ENCODE measurements at places on chromosomes 2 and 18. TPM values are rescaled to one million over a fixed set of nuclear protein-coding genes. Genes with fewer than 3 reads are reported as not detected.

- DNase-seq = no peak
Observed at GRCh38 chr18:75211626-75211952, 992 bp downstream of the TSHZ1 start.

The INSIG2 gene
- total RNA-seq = 28.4 TPM

The DAW1 gene
- 2.8 TPM for total RNA-seq

DNA sequence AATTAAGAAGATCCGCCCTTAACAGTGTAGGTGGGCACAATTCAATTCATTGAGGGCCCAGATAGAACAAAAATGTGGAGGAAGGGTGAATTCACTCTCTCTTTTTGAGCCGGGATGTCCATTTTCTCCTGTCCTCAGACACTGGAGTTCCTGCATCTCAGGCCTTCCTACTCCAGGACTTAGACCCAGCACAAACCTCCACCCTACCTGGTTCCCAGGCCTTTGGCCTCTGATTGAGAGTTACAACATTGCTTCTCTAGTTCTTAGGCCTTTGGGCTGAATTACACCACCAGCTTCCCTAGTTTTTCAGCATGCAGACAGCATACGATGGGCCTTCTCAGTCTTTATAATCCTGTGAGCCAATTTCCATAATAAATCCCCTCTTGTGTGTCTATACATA is 87.8 kb upstream of the TMEM17 start:
- no peak for DNase-seq

GRCh38 chr2:46294176-46294836 is 2.9 kb upstream of the EPAS1 start:
- DNase-seq = no peak

- no peak for DNase-seq
Observed at GRCh38 chr2:75729861-75730260, 19.1 kb upstream of the GCFC2 start.

The CD207 gene
- total RNA-seq = not detected

The CELF4 gene
- 62.9 TPM for total RNA-seq

GRCh38 chr2:190881084-190881597 is 520 bp downstream of the GLS start:
- DNase-seq = peak; percentile 35

Data from cerebellum (tissue), 4 donors.